ENCODE measurements at places on chromosomes 3 and 15.

GRCh38 chr3:112247900-112248299, 46.1 kb downstream of the SLC9C1 start:
- DNase-seq, result no peak

DNA sequence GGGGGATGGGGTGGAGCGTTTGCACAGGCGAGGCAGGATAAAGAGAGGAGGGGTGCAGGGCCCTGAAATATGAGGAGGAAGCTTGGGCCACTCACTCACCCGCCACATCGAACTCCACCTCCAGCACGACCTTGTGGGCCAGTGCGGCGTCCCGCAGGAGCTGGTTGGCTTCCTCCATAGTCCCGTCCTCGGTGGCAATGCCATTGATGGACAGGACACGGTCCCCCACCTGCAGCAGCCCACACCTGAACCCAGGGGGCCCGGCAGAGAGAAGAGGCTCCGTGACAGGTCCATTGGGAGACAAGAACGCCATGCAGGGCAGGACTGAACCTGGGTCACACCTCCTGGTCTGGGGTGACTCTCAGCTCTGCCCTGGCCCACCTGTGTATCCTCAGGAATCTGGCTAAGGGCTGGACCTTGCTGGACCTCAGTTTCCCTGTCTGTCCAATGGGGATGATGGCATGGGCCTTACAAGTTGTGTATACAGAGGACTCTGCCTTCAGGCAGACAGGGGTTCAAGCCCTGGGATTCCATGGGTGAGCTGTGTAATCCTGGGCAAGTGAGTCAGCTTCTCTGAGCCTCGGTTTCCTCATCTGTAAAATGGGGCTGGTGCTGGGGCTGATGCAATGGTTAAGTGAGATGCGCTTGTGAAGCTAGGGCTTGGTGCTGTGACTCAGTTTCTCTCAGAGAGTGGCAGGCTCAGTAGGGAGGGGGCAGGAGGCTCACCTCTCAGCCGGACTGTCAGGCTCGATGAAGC, 26.4 kb downstream of the GRIP2 start:
- no peak for DNase-seq

DNA sequence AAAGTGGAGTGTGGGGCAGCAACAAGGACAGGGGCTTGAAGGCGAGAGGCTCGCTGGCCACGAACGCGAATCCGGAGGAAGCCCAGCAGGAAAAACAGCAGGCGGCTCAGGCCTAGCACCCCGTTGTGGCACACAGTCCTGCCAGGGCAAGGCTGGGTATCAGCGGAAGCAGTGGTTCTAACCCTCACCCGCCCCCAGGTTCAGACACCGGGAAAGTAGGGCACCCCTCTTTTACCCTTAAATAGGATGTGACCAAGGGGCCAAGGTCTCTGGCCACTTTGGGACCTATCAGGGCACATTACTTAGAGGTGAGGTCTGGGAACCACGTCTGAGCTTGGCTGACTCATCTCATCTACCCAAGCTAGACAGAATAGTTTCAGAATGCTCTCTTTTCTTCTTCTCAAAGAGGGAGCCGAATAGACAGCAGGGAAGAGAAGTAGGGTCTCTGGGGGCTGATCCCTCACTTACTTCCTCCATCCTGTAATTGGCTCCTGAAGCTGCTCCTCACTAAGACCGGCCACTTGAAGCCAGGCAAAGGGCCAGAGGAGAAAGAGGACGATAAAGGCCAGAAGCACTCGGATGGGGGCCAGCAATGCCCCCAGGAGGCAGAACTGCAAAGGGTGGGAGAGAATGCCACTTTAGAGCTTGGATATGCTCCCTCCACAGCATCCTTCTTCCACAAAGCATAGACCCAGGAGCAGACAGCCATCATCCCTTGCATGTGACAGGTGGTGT, 1.7 kb downstream of the LPCAT4 start:
- DNase-seq, result no peak

GRCh38 chr3:132513057-132513456, 84.0 kb upstream of the ACKR4 start:
- DNase-seq, result no peak

DNA sequence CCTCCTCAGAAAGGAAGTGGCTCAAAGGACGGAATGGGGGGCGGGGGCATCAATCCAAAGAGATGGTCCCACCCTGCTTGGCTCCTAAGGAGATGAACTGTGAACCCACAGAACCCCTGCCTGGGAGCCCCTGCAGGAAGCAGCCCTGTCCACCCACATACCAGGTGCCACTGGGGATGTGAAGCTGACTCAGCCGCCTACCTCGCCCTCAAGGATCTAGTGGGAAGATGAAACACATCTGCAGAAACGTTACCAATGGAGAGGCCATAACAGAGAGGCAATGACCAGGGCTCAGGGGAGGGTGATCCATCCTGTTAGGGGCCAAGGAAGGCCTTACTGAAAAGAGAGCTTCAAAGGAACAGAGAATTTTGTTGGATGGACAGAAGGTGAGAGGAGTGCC, 35.1 kb downstream of the EAF1 start:
- no peak for DNase-seq

- no peak for DNase-seq
These were observed 18.3 kb upstream of the CD200 start for GRCh38 chr3:112314649-112315048.

GRCh38 chr3:81462921-81463320, 298.5 kb downstream of the GBE1 start:
- DNase-seq, result no peak

DNA sequence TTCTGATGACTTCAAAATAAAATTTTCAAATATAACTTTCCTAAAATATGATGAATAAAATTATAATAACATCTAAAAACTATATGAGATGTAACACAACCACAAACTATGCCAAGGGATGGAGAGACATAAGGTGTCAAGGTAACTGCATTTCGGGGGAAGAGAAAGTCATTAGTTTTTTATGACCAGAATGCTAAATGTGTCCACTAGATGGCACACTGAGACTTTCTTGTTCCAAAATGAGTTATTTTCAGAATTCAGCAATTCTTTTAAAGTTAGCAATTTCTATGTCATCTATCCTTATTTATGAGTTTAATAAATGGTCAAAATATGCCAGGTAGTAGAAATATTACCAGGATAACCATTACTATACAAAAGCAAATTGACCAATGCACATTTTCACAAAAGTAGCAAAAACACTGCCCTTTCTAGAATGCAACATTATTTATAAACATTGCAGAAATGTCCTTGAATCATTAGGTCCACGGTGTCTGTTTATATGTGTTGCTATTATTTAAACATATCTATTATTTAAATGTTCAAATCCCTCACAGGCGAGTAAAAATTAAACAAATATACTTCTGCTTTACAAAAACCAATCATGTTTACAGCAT, 374.2 kb downstream of the PLCL2 start:
- no peak for DNase-seq

- DNase-seq, result no peak
These were observed 9.1 kb downstream of the ANPEP start for GRCh38 chr15:89805241-89806209.

DNA sequence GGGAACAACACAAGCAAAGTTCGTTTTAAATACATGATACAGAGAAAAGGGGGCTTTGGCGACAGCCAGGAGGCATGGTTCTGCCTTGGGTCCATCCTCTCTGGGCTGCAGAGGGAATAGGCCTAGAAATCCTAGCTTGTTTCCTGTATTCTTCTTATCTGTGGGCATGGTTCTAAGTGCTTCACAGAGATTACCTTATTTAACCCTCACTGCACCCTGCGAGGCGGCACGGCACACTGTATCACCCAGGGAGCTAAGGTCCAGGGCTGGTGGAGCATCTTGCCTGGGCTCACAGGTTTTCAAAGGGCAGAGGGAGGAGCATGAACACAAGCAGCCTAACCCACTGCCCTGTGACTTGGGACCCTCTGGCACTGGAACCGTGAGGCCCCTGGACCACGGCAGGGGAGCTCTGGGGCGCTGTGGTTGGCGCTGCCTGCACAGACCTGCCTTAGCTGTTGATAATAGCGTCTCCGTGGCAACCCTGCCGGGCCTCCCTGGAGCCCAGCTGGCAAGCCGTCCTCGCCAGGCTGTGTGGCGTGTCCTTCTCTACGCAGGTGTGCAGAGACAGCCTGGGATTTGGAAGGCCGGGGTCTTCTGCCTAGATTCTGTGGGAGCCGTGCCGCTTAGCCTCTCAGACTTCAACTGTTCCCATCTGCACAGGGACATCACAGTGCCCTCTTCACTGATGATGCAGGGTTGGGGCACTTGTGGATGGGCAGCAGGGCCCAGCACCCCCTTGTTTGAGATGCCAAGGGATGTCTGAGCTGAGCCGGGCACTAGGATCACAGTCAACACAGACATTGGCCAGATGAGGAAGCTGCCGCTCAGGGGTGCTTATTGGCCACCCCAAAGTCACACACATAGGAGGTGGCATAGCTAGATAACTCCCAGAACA, 154.6 kb upstream of the TLE3 start:
- DNase-seq, result no peak

DNA sequence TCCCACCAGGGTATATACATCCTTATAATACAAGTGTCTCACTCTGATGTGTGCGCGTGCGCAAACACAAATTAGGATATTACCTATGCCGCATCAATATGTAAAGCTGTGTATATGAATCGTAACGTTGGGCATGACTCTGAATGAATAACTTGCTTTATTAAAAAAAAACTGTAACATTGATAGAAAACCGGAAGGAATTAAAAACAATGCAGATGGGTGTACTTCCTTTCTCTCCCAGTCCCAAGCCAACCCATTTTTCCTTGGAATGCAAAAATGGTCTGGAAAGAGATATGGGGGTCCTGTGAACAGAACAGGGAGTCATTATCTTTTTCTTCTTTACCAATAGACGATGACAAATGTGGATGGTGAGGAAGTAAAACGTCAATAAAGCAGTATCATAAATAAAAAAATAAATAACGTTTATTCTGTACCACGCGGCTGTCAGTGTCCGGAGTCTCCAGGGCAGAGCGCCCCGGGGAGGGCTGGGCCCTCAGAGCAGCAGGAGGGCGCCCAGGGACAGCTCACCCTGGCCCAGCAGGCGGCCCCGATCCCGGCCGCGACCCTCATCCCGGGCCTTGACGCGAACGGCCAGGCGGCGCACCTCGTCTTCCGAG, 1.6 kb downstream of the C2CD4B start:
- no peak for DNase-seq

DNA sequence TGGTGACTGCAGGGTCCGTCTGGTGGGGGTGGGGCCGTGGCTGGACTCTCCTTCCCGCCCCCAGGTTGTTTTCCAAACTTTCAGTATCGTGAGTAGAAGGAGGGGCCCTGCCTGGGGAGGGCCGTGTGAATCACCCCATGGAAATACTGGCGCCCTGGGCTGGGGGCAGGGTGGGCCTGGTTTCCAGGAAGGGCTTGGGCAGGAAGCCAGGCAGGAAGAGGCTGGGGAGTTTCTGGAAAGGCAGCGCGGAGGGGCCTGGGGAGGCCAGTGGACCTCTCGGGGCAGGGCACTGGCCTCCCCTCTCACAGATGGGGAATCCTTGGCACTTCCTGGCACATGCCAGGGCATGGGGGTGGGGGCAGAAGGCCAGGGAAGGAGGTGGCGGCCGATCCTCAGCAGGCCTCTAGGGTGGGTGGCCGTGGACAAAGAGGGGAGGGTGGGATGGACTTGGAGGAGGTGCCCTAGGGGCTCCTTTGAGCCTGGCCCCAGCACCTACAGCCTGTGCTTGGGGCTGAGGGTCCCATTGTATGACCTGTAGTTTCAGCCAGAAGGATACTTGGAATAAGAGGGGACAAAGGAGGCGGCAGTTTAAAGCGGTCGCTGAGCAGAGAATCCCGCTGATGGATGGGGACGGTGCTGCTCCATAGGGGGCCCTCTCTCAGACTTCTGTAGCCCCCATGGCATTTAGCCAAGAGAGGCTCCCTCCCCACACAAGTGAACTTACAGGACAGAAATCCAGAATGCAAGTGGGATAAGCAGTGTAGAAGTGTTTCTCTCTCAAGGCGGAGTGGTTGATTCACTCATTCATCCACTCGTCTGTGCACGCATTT, 56.5 kb upstream of the GATA2 start:
- no peak for DNase-seq
